ENCODE measurements at places on chromosomes 2 and 18. TPM values are rescaled to one million over a fixed set of nuclear protein-coding genes. Genes with fewer than 3 reads are reported as not detected.

The BMPR2 gene
- total RNA-seq, result 68.0 TPM

The RAB10 gene
- 145 TPM for total RNA-seq

The PLEKHB2 gene
- 41.2 TPM for total RNA-seq

The ANKRD62 gene
- not detected for total RNA-seq

The CCDC141 gene
- not detected for total RNA-seq

The SNTG2 gene
- total RNA-seq, result not detected
